ENCODE measurements at places on chromosomes 12 and 14.
A peak's percentile ranks its signal among the peaks of the same experiment; 100 is the strongest.

DNA sequence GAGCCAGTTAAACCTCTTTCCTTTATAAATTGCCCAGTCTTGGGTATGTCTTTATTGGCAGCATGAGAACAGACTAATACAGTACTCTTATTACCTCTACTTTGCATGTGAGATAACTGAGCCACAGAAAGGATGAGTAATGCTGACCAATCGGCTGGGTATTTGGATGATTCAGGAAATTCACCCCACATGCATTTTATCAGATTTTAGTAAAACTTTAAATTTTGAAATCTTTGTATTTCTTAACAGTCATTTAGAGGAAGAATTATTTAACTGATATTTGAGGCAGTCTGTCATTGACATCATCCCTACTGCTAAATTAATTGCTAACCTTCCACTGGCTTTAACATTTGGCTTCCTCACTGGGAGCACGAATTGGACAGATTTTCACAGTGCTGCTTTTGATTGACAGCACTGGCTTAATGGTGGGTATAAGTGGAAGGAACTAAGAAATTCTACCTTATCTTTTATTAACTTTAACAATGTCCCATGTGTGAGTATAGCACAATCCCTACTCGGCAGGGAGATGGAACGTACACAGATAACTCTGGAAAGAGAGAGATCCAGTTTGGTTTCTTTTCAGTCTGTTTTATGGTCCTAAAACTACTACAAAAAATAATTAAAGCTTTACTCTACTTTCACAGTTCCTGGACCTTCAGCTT, 261.0 kb downstream of the DACT1 start:
- peak overlapping the region; percentile 3 for H3K4me3 ChIP-seq
- H3K27ac ChIP-seq, result peak overlapping the region; percentile 98
- peaks cover 17% of the 10 kb centered on the region for H3K4me1 ChIP-seq

- H3K4me3 ChIP-seq, result no peak overlapping the region
- H3K27me3 ChIP-seq, result no peaks in the 10 kb centered on the region
- no peak overlapping the region for H3K27ac ChIP-seq
- DNase-seq, result peak; percentile 55
- peaks cover 15% of the 10 kb centered on the region for H3K4me1 ChIP-seq
Observed at GRCh38 chr12:113196990-113197389, 11.5 kb downstream of the RITA1 start.

DNA sequence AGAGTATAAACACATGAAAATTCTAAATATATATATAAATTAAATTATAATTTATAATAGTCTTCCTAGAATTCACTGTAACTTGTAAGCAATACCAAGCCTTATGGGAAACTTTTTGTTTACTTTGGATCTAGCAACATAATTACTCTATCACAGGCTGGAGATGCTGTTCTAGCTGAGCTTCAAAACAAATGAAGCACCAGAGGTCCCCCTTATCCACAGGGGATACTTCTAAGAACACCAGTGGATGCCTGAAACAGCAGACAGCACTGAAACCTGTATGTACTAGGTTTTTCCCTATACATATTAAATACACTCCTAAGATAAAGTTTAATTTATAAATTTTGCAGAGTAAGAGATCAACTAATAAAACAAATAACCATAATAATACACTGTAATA, 96.6 kb downstream of the CDK17 start:
- no peak for DNase-seq
- no peaks in the 10 kb centered on the region for H3K4me1 ChIP-seq
- no peaks in the 10 kb centered on the region for H3K27me3 ChIP-seq

DNA sequence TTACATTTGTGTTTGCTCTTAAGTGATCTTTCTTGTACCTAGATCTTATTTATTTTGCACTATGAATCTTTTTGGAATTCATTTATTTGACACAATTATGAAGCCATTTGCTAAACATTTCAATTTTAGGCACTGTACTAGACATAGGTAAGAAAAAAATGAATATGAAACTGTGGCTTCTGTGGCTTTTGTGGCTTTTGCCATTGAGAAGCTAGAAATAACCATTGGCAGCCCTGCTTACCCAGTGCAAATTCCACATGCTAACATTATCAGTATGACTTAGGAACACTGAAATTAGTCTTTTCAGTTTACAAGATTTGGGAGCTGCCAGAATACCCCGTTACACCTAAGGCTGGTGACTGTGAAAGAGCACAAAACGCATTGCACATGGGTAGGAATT, 60.1 kb downstream of the FSCB start:
- no peaks in the 10 kb centered on the region for H3K4me1 ChIP-seq
- no peaks in the 10 kb centered on the region for H3K36me3 ChIP-seq
- DNase-seq, result no peak
- no peak overlapping the region for H3K4me3 ChIP-seq
- no peaks in the 10 kb centered on the region for H3K27me3 ChIP-seq
- no peak overlapping the region for H3K27ac ChIP-seq

GRCh38 chr12:26252946-26253345, 57.6 kb downstream of the SSPN start:
- H3K27ac ChIP-seq, result no peak overlapping the region
- no peaks in the 10 kb centered on the region for H3K4me1 ChIP-seq
- no peak for DNase-seq
- no peaks in the 10 kb centered on the region for H3K27me3 ChIP-seq

DNA sequence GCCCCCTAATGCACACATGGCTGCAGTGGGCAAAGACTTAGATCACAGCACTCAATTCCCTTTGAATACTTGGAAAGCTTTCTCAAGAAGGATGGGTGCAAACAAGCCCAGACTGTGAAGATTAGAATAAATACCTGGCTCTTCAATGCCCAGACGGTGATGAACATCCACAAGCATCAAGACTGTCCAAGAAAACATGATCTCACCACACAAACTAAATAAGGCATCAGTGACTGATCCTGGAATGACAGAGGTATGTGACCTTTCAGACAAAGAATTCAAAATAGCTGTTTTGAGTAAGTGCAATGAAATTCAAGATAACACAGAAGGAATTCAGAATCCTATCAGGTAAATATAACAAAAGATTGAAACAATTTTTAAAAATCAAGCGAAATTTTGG, 43.8 kb upstream of the ZDHHC17 start:
- H3K27me3 ChIP-seq, result no peaks in the 10 kb centered on the region
- H3K27ac ChIP-seq, result peak overlapping the region; percentile 94
- H3K4me3 ChIP-seq, result no peak overlapping the region
- DNase-seq, result peak; percentile 87

- peak; percentile 79 for DNase-seq
- H3K27me3 ChIP-seq, result no peaks in the 10 kb centered on the region
- H3K27ac ChIP-seq, result no peak overlapping the region
- no peak overlapping the region for H3K4me3 ChIP-seq
- peaks cover 9% of the 10 kb centered on the region for H3K4me1 ChIP-seq
Observed at GRCh38 chr14:90717916-90718315, 98.3 kb downstream of the TTC7B start.

Measured in astrocyte (in vitro differentiated cells and primary cell).